Stimulated activated CD8-positive, alpha-beta memory T cell treated with anti-CD3 and anti-CD28 coated beads, Interleukin-7, amount 100 ng/mL, for 24 hours (primary cell): ENCODE measurements at places on chromosomes 13 and 19.

DNA sequence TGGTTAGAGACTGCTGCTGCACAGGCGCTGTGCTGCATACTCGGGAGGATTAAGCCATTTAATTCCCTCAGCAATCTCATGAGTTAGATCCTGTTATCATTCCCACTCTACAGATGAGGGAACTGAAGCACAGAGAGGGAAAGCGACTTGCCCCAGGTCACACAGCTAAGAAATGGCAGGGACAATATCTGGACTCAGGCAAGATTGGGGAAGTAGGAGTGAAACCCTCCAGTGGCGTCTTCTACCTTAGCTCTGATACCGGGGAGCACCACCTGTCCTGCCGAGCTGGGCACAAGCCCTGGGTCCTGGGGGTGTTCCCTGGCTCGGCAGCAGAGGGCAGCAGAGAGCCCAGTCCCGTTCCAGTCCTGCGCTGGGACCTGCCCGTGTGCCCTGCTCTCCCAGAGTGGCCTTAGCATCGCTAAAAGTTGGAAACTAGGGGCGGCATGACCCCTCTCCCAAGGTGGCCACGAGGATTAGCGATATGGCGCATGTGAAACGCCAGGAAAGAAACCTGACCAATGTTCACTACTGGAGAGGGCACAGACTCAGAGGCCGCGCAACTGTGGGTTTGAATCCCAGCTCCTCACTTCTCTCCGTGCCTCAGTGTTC is 20.5 kb downstream of the CYTH2 start:
- DNase-seq = peak; percentile 77

DNA sequence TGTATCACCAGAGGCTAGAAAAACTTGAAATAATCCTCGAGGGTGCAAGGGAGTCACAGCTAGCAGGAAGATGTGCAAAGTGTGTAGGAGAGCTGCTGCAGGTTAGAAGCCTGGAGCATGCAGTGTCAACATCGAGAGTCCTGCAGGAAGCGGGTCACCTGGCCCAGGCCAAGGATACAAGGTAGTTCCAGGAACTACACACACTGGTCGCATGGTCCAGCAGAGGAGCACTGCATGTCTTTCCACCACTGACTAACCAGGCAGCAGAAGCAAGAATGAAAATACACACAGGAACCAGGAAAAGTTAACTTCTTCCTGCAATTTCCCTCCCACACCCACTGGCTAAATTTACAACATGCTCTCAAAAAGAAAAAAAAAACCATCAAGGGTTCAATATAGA is 36.0 kb upstream of the MIR17HG start:
- DNase-seq = no peak

- no peak for DNase-seq
Observed at GRCh38 chr13:99590519-99591011, 89.3 kb downstream of the TM9SF2 start.

GRCh38 chr19:49339301-49340068 is 4.3 kb downstream of the CD37 start:
- DNase-seq = no peak

DNA sequence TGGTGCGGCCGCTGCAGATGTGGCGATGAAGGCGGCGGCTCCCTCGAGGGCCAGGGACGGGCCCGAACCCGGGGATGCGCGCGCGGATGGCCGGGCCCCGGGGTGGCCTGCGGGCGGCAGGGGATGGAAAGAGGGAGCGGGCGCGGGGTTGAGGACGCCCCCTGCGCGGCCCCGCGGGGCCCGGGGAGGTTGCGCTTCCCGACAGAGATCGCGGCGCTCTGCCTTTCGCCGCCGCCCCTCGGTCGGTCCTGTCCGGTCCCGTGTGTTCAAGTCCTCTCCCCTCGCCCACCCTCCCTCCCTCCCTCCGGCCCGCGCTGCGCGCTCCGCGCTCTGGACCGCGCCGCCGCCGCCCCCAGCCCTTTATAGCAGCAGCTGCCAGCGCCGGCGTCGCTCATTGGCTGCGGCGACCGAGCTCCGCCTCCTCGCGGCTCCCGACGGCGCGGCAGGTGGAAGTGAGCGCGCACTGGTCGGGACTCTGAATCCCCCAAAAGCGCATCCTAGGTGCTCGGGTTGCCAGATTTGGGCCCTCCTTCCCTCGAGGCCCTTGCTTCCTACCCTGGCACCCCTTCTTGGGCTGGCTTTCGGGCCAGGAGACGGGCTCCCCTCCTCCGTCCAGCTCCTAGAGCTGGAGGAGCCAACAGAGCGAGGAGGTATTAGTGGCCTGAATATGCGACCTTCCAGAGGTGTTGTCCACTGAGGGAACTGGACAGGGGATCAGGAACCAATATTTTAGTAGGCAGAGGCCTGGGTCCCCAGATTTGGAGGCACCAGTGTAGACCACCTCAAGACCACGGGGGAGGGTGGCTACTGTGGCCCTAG is at the start of gene ELAVL3:
ELAVL3 (minus strand) TSS at position 332 of the 819 bp plus-strand sequence. CDS start 438 bp downstream, outside the sequence.
- DNase-seq = no peak

GRCh38 chr13:53545340-53545941 is 516.8 kb downstream of the OLFM4 start:
- no peak for DNase-seq

- peak; percentile 14 for DNase-seq
Observed at GRCh38 chr19:29277102-29277501, 64.2 kb upstream of the UQCRFS1 start.

DNA sequence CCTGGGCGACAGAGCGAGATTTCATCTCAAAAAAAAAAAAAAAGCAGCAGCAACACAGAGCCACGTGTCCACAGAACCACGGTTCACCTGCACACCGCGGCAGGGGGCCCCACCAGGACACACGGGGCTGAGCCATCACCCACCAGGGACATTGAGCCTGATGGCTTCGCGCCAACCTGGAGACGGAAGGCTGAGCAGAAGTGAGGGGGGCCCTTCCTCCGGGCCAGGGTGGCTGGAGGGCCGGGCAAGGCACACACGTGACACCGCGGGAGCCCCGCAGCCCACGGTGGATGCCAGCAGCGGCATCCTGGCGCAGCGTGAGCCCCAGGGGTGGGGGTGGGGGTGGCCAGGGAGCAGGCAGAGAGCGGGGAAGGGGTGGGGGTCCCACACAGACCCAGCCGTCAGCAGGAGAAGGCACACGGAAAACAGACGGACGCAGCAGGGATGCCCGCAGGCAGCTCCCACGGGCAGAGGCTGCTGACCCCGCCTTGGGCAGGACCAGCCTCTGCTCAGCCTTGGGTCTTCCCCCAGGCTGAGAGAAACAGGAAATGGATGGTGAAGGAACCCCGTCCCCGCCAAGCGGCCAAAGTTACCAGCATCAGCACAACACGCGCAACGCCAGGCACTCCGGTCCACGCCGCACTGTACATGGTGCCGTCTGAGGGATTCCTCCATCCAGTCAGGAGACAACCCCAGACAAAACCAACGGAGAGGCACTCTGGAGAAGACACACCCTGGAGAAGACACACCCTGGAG is 33.6 kb downstream of the SBNO2 start:
- DNase-seq = no peak

DNA sequence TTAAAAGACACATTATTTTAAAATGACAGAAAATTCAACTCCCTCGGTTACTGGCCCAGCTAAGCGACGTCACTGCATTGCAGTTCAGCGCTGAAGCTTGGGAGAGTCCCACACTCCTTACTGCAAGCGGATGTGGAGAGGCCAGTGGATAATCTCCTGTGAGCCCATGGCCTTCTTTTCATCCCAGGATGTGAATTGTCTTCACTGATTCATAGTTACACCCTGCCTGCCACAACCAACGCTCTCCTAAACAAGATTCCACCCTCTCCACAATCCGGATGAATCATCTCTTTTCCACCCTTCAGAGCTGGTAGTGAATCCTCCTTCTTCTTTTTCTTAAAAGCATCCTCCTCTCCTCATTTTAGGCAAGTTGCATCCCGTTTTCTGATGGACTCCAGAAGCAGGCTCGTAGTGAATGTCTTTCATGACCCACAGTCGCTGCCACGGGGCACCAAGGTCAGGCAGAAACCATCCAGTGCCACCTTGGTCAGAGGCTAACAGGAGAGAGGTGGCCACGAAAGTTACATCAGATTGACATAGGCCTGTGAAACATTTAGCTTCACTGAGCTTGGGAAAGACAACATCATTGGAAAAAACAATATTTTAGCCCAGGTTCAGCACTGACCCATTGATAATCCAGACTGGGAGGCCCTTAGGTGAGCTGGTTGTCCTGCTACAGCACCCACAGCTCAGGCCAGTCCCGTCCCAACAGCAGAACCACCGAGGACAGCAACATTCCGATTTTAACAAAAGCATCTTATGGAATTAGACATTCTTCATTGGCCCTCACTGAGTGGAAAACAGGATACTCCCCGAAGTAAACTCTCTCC is 2.0 kb downstream of the GJB2 start:
- DNase-seq = no peak

GRCh38 chr13:97005625-97006262 is 11.5 kb upstream of the OXGR1 start:
- no peak for DNase-seq

- no peak for DNase-seq
Observed at GRCh38 chr13:62933809-62934208, 1518.2 kb upstream of the PCDH20 start.

DNA sequence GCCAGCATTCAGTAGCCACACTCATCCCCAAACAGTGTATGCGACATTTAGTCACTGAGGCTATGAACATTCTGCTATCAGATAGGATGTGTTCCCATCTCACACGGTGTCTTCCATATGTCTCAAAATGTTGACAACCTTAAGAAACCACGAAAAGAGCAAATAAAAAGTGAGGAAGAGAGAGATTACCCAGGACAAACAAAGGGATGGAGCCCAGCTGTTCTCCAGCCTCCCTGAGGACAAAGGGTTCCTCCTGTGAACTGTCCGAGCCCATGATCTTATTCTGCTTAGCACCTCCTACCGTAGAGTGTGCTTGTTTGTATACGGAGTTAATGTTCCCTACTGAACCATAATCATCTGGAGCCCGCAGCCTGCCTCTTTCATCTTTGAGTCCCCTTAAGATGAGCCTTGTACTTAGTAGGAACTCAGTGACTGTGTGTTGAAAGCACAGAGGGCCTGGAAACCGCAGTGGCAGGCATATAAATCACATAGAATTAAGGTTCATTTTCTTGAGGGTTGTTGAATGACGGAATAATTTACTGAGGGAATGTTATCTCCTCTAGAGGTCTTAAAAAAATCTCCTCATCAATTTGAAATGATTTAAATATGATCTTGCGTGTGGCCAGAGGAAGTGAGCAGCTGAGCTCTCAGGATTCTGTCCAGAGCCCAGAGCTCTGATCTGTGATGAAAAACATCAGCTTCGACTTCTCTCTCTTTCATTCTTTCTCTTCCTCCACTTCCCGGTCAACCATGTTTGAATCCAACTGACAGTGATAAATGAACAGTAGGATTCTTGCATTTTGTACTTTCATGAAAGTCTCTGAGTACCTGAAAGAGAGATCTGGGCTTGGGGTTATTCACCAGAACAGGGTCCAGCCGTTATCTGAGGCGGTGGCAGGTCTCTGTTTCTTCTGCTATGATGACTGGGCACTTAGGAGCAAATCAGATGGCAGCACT is 200.5 kb downstream of the KLF5 start:
- DNase-seq = no peak

DNA sequence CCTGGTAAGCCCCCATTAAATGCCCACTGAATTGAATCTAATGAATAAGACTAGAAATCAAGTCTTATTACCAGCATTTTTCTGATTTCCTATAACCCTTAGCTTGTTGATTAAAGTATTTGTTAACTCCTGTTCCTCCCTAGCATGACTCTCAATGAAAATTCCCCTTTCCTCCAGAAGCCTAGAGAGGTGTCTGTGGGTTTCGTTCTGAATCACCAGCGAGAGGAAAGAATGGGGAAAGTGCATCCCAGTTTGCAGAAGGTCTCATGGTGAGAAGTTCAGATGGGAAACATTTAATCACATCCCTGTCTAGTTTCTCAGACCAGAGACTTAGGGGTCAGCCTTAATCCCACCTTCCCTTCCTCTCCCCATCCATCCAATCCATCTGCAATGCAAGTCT is 26.9 kb downstream of the POU2F2 start:
- no peak for DNase-seq

DNA sequence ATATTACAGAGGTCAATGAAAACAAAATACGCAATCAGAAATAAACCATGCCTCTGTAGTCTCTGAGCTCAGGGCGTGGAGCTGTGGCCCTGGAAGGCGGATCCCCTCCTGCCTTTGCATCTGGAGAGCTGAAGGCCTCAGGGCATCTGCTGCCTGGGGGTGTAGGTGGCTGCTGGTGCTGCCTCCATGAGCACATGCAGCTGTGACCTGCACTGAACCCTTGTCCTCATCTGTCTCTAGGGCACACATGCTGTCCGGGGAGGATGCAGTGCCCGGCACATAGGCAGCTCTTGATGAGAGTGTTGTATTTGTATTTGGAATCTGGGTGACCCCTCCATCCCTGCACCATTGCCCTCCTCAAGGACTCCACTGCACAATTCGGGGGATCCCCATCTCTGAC is 185.7 kb downstream of the TEX29 start:
- DNase-seq = no peak

- DNase-seq = no peak
Observed at GRCh38 chr13:39259371-39260140, 221.3 kb downstream of the NHLRC3 start.

DNA sequence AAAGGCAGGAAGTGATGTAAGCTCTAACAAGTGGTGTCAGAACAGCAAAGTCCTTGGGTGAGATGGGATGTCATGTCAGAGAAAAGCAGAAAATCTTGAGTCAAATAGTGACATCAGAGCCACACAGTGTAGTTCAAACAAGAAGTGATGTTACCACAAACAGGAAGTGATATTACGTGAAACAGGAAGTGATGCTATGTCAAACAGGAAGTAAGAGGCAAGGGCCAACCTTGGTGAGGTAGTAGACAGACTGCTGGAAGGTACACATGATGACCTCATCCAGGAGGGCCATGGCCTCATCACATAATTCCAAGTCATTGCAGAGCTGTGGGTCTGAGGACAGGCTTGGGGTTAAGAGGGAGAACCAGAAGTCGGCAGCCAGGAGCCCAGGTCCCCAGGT is 7.0 kb upstream of the MAMSTR start:
- no peak for DNase-seq

DNA sequence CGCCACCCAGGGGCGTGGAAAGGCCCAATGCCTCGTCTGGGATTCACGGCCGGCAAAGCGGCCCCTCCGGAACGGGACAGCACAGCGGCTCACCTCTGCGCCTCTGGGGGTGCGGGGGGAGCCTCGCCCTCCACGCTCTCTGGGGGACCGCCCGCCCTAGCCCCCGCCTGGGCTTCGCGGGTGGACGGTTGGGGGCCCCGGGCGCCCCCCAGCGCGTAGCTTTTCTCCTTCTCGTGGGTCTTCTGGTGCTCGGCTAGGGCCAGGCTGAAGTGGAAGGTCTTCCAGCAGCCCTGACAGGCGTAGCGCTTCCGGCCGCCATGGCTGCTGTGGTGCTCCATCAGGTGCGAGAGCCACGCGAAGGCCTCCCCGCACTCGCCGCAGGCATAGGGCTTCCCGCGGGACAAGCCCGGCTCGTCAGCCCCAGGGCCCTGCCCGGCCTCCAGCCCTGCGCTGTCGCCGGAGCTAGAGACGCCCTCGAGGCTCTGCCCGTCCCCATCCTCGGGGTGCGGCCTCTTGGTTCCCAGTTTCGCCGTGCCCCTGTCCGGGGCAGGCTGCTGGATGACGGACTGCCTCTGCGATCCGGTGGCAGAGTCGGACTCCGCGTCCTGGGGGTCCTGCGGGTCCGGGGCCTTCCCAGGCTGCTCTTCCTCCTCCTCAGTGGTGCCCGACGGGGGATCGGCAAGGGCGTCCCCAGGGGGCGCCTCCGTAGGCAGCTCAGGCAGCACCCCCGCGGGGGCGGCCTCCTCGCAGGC is 13.3 kb downstream of the ZSCAN18 start:
- no peak for DNase-seq
